ENCODE measurements at places on chromosomes 6 and 20.

DNA sequence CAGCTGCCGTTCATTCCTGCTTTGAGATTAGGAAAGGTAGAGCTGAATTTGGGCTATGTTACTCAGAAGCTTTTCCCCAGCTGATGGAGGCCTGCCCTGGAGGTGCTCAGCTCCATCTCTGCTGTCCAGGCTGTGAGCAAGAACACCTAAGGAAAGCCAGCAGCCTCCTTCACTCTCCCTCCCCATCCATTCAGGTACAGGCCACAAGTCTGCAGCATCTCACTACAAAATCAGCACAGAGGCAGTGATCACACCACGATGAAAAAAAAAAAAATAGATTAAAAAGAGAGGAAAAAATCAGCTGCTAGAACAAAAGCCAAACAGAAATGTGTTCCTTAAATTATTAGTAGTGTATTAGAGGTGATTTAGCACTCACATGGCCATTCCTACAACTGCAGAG is 515.0 kb downstream of the CDH26 start:
- no peak for DNase-seq

DNA sequence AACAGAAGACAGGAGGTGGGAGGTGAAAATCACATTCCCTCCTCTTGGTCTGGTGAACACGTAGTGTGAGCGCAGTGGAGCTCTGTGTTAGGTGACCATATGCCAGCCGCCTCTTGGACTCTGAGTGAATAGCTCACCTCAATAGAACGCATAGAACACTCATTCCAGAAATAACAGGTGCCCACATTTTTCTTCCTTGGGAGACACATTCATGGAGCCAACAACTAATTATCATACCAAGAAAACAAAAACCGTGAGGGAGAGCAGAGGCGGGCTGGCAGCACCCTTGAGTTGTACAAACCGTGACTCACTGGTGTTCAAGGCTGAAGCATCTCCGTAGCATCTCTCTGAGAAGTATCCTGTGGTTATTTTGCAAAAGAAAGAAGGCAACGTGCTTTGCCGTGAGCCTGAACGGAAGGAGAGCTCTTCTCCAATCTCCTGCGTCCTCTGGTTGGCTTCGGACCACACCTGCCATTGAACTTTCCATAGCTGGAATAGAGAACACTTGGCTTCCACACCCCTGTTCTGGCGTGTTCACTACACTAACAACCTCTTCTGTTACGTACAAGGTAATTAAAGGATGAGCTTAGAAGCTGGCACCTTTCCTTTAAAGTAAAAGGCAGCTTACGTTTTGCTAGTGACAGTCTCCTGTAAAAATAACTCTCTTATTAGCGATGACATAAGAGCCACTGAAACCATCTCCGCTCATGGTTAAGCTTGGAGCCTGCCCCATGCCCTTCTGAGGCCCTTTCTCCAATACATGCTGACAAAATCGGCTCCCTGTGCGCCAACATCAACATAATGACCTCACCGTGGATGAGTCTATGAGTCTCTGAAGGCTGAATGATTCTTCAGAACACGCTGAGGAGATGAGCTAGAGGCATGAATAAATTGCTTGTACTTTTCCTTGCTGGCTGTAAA is 30.2 kb upstream of the SGK1 start:
- DNase-seq = no peak

- no peak for DNase-seq
Observed at GRCh38 chr6:126148853-126149252, 162.5 kb downstream of the TRMT11 start.

- DNase-seq = no peak
Observed at GRCh38 chr20:57953638-57954037, 243.8 kb upstream of the PMEPA1 start.

- peak; percentile 17 for DNase-seq
Observed at GRCh38 chr20:19757487-19758132, 448 bp upstream of the RIN2 start.

- DNase-seq = peak; percentile 61
Observed at GRCh38 chr20:2469991-2470422, 582 bp downstream of the SNRPB start.

- peak; percentile 92 for DNase-seq
Observed at GRCh38 chr6:39166189-39166911, 51.4 kb upstream of the SAYSD1 start.

DNA sequence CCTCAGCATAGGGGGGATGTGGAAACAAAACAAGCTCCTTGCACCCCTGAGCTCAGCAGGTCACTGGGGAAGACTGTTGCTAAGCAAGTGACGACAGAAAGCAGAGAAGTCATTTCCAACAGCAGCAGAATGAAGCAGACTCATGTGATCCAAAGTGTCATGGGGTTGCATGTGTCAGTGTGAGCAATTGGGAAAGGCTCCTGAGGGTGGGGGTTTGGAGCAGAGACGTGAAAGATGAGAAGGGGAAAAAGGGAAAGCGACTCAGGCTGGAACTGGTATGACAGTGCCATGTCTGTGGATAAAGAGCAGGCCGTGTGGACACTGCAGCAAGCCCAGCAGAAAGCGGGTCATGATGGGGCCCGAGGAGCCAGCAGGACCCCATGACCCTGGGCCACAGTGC is 363.9 kb downstream of the PREX1 start:
- DNase-seq = no peak

GRCh38 chr20:45621593-45621992 is 7.9 kb upstream of the WFDC10A start:
- DNase-seq = no peak

- DNase-seq = no peak
Observed at GRCh38 chr20:49747707-49748524, 34.2 kb upstream of the B4GALT5 start.

GRCh38 chr20:40524071-40524470 is 165.0 kb downstream of the MAFB start:
- no peak for DNase-seq

DNA sequence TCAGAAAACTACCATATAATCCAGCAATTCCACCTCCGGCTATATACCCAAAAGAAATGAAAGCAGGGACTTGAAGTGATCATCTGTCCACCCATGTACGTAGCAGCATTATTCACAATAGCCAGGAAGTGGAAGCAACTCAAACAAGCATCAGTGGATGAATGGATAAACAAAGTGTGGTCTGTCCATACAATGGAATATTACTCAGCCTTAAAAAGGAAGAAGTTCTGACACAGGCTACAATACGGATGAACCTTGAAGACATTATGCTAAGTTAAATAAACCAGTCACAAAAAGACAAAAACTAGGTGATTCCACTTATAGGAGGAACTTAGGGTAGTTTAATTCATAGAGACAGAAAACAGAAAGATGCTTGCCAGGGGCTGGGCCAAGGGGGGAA is 76.5 kb downstream of the ATP9A start:
- DNase-seq = no peak

- no peak for DNase-seq
Observed at GRCh38 chr20:45732199-45732598, 10.1 kb downstream of the SPINT4 start.

- DNase-seq = no peak
Observed at GRCh38 chr6:87342829-87343228, 1.8 kb upstream of the C6orf163 start.

GRCh38 chr6:84220809-84221409 is 6.5 kb downstream of the CEP162 start:
- no peak for DNase-seq

GRCh38 chr6:35055891-35056290 is 85.2 kb downstream of the TCP11 start:
- no peak for DNase-seq

GRCh38 chr6:106167096-106167814 is 81.1 kb downstream of the PRDM1 start:
- DNase-seq = no peak

DNA sequence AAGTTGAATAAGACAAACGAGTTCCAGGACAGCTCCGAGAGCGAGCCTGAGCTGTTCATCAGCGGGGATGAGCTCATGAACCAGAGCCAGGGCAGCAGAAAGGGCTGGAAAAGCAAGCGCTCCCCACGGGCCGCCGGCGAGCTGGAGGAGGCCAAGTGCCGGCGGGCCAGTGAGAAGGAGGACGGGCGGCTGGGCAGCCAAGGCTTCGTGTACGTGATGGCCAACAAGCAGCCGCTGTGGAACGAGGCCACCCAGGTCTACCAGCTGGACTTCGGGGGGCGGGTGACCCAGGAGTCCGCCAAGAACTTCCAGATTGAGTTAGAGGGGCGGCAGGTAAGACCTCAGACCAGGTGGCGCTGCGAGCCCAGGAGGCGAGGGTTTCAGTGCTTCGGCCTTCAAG is 56.0 kb upstream of the TMEM181 start:
- DNase-seq = no peak

DNA sequence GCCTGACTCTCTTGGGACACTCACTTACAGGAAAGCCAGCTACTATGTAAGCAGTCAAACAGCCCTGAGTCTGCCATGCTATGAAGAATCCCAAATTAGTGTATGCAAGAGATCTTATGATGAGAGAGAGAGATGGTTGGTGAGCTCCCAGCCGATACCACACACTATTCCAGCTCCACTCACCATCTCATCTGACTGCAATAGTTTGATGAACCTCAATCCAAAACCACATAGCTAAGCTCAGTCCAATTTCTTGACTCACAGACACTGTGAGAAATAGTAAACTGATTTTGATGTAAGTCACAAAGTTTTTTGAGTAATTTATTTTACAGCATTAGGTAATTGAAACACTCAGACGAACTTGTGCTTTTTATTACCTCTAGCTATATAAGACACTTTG is 441.4 kb downstream of the COL12A1 start:
- no peak for DNase-seq

GRCh38 chr20:36629719-36630681 is 16.0 kb downstream of the SLA2 start:
- peak; percentile 40 for DNase-seq

DNA sequence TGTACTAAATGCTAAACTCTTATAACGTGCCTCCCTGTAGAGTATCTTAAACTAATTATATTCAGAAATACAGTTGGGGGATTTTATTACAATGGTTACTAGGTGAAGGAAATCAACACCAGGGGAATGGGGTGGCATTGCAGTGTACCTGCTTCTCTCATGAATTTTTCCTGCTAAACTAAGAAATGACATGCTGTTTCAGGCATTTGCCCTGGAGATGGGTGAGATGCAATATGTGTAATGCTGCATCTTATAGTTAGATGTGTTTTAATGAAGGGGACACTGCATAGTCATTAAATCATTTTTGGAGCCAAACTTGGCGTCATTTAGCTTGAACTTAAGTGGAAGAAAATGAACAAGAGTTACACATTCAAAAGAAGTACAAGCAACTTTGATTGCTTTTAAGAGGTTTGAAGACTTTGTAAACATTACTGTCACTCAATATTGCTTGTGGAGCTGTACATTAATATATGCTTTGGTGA is 4.3 kb downstream of the EYA4 start:
- no peak for DNase-seq

DNA sequence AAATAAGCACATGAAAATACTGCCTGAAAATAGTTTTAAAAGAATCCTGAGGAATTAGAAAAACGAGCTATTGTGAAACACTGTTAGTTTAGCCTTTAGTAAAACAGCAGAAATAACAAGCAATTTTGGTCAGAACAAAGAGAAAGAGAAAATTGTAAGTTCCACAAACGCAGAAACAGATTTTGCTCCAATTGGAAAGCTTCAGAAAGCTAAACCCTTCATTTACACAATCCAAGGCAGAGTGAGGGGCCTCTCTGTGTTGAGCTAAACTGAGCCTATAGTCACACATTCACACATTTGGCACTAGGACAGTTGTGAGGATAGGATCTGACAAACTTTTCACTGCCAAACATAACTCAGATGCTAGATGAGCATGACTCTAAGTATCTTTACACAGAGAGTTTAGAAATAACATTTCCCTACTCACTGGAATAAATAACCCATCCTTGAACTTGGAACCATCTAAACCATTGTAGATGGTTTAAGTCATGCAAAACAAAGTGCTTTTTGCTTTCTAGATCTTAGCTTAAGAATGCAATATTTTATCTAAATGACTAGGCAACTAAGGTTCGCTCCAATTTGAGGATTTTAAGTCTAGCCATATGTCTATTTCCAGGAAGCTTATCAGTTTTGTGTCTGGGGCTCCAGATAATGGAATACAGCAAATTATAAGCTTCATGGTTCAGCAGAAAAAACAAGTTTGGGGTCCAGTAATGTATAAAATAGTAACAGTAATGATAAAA is 122.6 kb downstream of the SGK1 start:
- DNase-seq = no peak

DNA sequence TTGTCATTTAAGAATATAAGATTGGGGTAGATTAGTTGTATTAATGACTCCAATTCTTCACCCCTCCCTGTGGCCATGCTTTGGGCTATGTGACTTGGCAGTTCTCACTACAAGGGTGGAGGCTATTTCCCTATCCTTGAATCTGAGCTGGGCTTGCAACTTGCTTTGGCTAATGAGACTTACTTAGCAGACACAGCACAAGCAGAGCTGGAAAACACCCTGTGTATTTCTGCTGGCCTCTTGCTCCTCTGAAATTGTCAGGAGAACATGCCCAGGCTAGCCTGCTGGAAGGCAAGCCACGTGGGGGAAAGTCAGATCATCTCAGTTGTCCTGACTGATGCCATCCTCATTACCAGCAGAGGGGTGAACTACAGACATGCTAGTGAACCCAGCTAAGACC is 126.5 kb upstream of the HDGFL1 start:
- DNase-seq = no peak

DNA sequence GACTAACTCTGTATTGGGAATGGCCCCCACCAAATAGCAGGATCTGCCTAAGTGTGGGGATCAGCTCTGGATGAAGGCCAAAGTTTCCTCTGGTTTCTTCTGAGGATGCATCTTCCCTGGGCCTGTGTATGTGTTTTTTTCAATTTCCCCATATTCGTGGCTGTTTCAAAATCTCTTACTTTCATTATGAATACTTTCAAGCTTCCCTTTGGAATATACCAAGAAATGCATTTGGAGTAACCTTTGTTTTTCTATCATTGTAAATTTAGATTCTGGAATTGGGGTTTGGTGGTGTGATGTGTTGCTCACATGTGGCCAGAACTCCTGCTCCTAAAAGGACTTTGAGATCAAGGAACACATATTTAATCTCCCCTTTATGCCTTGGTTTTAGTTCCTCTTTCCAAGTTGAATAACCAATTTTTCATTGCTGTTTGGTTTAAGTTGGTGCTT is 8.4 kb downstream of the ENTPD6 start:
- no peak for DNase-seq

DNA sequence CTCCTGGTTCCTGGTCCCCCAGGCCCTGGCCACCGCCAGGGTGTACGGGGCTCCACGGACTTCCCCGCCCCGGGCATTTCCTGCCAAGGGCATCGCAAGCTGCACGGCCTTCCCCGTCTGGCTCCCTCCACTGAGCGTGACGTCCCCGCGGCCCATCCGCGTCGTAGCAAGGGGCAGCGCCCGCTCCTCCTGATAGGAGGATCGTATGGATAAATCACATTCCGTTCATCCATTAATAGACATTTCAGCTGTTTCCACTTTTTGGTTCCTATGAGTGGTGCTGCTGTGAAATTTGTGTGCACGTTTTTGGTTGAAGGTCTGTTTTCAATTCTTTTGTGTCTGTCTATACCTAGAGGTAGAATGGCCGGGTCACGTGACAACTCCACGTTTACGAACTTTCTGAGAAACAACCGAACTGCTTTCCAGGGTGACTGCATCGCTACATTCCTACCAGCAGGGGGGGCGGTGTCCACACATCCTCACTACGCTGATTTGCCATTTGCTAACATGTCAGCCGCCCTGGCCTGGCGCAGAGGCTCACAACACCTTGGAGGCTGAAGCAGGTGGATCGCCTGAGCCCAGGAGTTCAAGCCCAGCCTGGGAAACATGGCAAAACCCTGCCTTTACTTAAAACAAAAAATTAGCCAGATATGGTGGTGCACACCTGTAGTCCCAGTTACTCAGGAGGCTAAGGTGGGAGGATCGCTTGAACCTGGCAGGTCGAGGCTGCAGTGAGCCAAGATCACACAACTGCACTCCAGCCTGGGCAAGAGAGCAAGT is 37.7 kb downstream of the KCNQ2 start:
- peak; percentile 79 for DNase-seq

- DNase-seq = no peak
Observed at GRCh38 chr6:144195671-144196270, 45.5 kb downstream of the STX11 start.

All from stimulated activated CD4-positive, alpha-beta T cell treated with anti-CD3 and anti-CD28 coated beads, Interleukin-2, amount 100 ng/mL, for 24 hours (primary cell).